ENCODE measurements at places on chromosomes 3 and 15.

GRCh38 chr3:194489736-194490612, 3.2 kb upstream of the ATP13A3 start:
- DNase-seq, result no peak

- DNase-seq, result no peak
Measured at GRCh38 chr3:99678023-99678422, 39.6 kb downstream of the COL8A1 start.

DNA sequence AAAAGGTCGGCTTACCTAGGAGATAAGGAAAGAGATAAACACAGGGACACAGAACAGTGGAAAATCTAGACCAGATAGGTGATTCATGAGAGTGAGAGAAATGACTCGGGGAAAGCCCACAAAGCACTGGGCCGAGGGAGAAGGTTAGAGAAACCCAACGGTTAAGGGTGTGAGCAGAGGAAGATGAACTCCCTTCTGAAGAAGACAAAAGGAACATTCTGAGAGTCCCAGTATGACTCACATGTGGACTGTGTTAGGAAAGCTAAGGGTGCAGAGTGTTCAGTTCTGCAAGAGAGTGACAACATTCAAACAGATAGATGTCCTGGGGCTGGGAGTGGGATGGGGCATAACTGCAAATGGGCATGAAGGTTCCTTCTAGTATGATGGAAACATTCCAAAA, 83.0 kb downstream of the CNTN3 start:
- no peak for DNase-seq

GRCh38 chr15:80835336-80835735, 56.2 kb downstream of the CEMIP start:
- DNase-seq, result no peak

GRCh38 chr15:93246266-93247242, 157.5 kb upstream of the RGMA start:
- DNase-seq, result no peak

DNA sequence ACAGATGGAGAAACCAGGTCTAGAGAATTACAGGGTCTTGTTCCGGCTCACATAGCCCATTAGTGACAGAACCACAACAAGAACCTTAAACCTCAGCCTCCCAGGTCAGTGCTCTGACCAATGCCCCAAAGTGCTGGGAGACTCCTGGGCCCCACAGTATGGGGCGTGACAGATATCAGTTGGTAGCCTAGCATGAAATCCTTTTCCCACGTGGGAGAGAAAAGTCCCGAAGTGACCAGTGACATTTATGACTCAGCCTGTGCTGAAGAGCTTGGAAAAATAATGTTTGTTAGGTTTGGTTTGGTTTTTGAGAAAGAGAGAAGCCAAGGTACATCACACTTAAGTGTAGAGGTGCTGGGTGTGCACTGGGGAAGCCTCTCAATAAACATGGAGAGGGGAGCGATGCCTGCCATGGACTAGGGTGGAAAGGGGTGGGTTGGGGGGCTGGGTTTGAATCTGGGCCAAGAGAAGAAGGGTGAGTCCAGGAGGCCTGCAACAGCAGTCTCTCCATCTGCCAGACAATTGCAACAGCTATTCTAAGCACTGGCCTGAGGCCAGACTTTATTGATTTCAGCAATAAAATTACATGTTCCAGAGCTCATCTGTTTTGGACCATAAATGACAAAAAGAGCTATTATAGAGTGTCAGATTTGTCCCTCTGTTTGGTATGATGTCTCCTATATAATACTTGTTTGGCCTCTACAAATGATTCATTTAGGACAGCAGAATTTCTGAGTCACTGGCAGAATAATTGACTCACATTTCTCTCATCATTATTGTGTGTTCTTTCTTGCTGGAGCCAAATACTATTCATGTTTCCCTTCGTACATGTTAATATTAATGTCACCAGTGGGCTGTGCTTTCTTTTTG, 43.4 kb downstream of the C2CD4A start:
- DNase-seq, result no peak

DNA sequence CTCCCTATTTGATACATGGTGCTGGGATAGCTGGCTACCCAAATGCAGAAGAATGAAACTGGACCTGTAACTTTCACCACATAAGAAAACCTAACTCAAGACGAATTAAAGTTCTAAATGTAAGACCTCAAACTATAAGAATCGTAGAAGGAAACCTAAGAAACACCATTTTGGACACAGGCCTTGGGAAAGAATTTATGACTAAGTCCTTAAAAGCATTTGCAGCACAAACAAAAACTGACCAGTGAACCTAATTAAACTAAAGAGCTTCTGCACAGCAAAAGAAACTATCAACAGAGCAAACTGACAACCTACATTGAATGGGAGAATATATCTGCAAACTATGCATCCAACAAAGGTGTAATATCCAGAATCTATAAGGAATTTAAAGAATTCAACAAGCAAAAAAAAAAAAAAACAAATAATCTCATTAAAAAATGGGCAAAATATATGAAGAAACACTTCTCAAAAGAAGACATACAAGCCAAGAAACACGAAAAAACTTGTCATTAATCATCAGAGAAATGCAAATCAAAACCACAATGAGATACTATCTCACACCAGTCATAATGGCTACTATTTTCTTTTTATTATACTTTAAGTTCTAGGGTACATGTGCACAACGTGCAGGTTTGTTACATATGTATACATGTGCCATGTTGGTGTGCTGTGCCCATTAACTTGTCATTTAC, 37.0 kb downstream of the HDGFL3 start:
- no peak for DNase-seq

GRCh38 chr3:191627064-191627463, 166.1 kb downstream of the PYDC2 start:
- no peak for DNase-seq

GRCh38 chr3:168139947-168140346, 44.2 kb upstream of the GOLIM4 start:
- DNase-seq, result no peak

GRCh38 chr3:150577855-150578254, 25.3 kb upstream of the SELENOT start:
- DNase-seq, result no peak

- DNase-seq, result no peak
Measured at GRCh38 chr3:48157202-48157840, 30.9 kb downstream of the CDC25A start.

DNA sequence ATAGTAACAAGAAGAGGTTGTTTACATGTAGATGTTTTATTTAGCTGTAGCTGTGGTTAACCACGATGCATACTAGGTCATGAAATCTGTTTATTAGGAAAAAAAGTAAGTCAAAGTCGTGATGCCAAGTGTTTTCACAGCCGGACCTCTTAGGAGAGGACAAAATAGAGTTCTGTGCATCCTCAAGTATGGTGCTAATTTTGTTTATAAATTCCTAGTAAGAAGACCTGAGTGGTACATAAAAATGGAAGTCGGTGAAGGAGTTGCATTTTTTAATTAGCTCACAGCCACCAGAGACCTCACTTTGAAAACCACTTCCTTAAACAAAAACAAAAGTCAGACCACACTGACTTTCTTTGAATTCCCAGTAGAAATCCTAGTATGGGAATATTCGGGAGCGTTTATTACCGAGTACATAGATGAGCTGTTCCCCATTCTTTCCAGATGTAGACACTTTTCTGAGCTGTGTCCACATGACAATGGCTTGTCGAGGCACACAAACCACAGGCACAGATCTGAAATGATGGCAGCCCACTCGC, 143.6 kb upstream of the UBE2E1 start:
- no peak for DNase-seq

DNA sequence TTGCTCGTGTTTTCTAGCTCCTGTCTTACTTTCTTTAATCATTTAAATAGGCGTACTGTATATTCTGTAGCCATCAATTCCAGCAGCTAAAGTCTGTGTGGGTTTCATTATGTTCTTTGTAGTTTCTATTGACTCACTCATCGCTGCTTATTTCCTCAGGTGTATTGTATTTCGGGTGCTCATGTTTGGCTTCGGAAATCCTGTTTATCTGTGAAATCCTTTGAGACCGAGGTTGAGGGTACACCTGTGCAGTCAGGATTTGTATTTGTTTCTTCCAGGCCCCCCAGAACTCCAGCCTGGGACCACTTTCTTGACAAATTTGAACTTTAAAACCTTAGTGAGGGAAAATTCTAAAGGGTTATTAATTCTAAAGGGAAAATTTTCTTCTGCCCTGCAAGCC, 2.0 kb upstream of the PAK2 start:
- DNase-seq, result no peak

DNA sequence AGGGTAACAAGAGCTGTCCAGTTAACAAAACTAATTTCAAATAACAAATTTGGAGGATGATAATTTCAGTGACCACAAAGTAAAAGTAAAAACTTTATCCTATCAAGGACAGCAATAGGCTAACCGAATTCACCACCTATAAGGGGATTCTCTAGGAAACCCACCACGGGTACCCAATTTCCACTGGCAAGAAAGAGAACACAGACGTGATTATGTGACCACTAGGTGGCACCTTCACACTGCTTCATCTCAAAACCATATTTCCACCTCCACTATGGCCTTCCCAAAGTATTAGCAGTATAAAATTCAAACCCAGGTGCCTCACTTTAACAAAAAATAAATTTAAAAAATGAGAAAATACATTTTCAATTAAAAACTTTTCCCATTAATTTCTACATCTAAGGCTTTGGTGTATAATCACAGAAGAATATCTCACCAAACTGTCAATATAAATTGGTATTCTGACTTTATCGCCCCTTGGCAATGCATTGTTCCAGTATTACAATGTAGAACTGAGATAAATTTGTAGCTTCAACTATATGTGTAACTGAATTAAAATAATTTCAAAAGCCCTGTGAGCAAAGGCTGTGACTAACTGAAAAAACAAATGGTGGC, 96.5 kb downstream of the FSIP1 start:
- DNase-seq, result no peak

DNA sequence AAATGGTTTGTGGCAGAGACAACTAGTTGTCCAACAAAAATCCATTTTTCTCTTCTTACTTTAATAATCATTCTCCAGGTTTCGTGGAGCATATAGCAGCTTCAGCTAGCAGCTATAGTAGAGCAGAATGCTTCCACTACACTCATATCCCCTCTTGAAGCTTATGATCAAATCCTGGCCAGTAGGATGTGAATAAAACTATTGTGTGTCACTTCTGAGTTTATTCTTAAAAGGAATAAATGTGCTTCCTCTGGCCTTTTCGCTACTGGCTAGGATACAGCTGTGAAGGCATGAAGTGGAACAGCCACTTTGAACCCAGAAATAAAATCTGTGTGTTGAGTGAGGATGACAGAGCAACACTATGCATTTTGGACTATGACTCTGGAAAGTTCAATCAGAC, 7.8 kb upstream of the CPOX start:
- no peak for DNase-seq

DNA sequence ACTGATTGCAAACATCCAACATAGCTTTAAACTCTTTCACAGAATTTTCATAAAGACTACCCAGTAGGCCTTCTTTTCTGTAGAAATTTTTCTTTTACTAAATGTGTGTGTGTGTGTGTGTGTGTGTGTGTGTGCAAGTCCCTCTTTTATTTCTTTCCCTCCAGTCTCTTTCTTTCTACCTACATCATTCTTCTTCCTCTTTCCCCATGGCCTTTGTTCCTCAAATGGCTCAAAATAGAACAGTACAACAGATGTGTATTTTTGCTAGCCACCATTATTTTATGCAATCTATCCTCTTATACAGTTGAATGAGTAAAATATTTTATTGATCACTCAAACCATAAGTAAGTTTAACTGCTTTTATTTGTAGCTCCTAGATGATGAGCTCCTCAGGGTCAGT, 76.4 kb downstream of the USF3 start:
- no peak for DNase-seq

- DNase-seq, result no peak
Measured at GRCh38 chr15:91660174-91660649, 193.3 kb upstream of the SLCO3A1 start.

DNA sequence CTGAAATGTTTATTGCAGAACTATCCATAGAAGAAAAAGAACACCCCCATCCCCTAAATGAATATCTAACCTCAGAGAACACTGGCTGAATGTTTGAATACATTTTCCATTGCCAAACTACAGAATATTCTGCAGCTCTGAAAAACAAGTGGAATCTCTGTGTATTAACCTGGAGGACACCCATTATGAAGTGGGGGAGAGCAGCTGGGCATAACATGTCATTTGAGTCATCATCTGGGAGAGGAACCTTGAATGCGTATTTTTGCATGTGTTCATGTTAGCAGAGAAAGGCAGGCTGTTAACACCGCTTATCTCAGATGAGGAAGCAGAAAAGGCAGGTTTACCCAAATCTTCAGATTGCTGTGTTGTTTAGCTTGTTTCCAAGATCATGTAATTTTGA, 31.5 kb downstream of the ESYT3 start:
- no peak for DNase-seq

GRCh38 chr3:68239542-68239941, 585.1 kb upstream of the SUCLG2 start:
- DNase-seq, result no peak

DNA sequence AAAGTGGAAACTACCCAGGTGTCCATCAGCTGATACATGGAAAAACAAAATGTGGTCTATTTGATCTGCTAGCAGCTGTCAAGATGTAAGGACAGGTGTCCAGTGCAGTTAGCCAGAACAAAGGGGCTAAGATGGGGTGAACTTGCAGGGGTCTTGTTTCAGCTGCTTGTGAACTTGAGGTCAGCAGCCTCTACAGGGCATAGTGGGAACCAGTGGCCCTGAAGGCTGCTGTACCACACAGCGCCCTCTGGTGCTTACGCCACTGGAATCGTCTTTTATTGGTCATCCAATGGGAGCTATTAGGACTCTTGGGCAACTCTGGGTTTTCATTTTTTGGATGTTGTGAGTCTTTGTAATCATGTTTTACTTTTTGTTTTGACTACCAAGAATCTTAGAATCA, 62.2 kb upstream of the CTSH start:
- DNase-seq, result no peak

DNA sequence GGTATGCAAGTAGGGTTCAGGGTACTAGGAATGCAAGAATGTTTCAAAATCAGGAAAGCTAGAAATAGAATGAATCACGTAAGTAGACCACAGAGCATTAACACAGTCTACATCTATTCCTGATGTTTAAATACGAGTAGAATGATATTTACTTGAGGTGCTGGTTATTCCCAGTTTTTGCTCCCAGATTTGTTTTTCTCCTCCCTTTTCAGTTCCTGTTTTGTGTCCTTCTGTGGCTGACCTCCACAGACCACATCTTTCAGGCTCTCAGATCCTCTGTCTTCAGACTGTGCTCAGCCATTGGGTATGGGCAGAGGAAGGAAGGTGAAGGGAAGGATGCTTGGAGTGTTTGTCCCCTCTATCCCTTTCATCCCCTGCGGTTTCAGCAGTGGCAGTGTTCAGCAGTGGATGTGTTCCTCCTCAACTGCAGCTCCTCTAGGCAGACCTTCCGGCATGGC, 276.6 kb downstream of the ZNF621 start:
- no peak for DNase-seq

DNA sequence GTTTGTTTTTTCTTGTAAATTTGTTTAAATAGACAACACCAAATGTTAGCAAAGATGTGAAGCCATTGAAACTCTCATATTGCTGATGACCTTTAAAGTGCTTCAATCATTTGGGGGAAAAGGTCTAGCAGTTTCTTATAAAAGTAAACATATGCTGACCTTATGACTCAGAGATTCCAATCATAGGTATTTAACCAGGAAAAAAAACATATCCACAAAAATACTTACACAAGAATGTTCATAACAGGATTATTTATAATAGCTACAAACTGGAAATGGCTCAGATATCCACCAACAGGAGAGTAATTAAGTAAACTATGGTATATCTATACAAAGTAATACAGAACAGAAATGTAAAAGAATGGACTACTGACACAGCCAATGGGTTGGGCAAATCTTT, 27.1 kb upstream of the RORA start:
- no peak for DNase-seq

Measured in stimulated activated CD8-positive, alpha-beta memory T cell treated with anti-CD3 and anti-CD28 coated beads, Interleukin-4, amount 100 ng/mL, for 1 hour (primary cell).